ENCODE measurements at places on chromosomes 11 and 22.

- DNase-seq = no peak
These were observed 2.3 kb downstream of the CYB5R3 start for GRCh38 chr22:42646569-42647525.

GRCh38 chr11:34926831-34927132 lies 10.4 kb downstream of the PDHX start:
- DNase-seq = peak; percentile 63

GRCh38 chr11:25094085-25094802 lies 597.4 kb downstream of the LUZP2 start:
- DNase-seq = no peak

DNA sequence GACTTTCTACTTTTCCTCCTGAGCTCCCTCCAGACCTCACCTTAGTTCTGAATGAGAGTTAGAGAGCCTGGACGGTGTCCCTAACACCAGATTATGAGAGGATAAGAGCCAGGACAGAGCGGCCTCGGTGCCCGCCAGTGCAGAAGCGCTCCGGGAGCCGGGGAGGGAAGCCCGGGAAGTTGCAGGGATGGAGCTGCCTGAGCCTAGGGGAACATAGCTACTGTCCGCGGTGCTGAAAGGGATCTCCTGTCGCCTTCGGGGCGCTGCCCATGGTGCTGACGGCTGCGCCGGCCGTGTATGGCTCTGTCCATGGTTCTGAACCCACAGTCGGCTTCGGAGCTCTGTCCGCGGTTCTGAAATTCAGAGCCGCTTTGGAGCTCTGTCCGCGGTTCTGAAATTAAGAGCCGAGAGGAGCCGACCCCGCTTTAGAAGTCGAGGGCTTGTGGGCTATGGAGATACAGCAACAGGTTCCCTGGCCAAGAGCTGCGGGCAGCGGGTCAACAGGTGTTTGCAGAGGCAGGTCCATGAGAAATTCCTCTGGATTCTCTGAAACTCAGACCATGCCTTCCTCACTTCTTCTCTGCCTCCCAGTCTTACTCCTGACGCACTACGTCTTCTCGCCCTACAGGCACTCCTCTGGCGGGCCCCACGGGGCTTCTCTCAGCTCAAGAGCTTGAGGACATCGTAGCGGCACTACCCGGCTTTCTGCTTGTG lies 814 bp downstream of the NPAS4 start:
- peak; percentile 84 for DNase-seq

DNA sequence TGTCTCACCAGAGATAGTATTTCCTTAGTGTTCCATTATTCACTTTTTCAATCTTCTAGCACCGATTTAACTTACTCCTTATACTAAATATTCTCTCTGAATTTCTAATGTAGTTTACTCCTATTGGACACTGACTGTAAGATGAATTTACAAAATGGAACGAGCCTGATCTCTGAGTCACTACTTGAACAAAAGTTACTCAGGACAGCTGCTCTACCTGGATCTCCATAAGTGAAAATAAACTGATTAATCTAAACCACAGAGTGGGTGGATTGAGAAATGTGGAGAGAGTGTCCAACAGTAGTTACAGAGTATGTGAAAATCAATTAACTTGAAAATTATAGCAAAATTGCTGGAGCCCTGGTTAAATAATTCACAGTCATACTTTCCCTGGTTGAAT lies 141.7 kb upstream of the CHORDC1 start:
- DNase-seq = no peak

GRCh38 chr11:70462818-70463477 lies 64.6 kb downstream of the CTTN start:
- no peak for DNase-seq

GRCh38 chr22:35352214-35353111 lies 28.4 kb upstream of the HMOX1 start:
- DNase-seq = peak; percentile 96
